Effector memory CD8-positive, alpha-beta T cell (primary cell): ENCODE measurements at places on chromosomes 12 and 14.

DNA sequence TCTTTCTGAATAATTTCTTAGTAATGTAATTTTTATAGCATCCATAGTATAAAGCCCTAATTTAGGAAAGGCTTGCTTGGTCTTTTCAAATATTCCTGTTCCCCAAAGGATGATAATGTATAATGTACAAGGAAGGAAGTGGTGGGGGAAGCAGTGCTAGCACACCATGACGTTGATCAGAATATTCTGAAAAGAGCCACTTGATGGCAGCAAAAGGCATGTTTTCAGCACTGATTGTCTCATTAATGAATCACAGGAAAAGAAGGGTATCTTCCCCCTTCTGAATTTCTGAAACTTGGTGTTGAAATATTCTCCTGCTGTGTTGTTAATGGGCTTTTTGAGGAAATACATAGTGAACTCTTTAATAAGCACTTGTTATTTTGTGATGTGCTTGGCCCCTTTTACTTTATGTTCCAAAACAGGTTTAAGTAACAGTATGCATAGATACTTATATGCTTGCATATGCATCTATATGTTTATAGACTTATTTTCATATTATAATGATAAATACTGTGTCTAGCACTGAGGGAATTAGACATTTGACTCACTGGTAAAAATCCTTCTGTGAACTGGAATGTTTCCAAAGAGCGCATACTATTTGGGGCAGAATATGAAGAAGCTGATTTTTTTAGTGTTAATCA lies 122.0 kb downstream of the TMEM117 start:
- DNase-seq, result peak; percentile 3

- no peak for DNase-seq
Measured at GRCh38 chr12:24231298-24231697, 281.8 kb upstream of the SOX5 start.

DNA sequence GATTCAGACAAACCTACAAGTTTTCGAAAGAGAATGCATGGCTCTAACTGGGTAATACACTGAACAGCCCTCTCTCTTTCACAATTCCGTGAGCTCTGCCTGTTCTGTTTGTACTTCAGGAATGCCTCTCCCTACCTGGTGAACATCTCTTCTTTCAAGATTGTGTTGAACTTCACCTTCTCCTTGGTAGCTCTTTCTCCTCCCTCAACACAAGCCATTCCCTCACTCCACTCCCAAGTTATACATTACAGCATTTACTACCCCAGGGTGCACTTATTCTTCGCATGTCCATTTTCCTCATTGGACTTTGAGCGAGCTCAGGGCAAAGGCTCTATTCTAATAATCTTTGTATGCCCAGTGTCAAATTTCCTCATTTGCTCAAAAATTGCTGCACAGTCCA lies 28.3 kb downstream of the NRDE2 start:
- DNase-seq, result no peak

DNA sequence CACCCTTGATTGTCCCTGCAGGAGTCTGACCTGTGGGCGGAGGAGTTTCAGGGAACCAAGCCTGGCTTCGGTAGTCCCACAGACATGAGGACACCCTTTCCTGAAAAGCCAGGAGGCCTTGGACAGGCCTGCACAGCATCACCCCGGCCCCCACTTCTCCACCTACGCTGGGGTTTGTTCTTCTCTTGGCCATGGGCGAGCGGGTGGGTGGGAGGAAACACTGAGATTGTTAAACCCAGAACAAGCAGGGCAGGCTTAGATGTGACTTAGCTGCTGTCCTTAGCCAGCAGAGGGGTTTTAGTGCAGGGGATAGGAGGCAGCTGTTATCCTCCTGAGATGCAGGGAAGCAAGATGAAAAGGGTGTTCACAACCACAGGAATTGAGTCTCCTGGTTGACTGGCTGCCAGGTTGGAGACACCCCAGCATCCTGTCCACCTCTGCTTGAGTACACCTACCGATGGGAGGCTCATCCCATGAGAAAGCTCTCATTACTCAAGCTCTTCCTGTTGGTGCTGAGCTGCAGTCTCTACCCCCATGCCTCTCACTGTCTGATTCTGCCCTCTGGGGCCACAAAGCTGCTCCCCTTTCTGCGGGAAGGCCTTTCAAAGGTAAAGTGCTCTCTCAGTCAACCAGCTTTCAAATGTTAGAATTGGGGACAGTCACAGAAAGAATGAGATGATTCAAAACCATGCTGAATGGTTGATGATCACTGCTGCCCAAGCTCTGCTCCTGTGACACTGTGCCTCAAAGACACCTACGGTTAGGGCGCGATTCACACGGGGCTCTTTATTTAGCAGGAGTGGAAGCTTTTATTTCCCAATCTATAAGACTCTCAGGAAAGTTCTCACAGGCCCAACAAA lies 86.3 kb downstream of the IRF2BPL start:
- DNase-seq, result no peak

- DNase-seq, result no peak
Measured at GRCh38 chr14:68076451-68076850, 256.9 kb downstream of the RAD51B start.

DNA sequence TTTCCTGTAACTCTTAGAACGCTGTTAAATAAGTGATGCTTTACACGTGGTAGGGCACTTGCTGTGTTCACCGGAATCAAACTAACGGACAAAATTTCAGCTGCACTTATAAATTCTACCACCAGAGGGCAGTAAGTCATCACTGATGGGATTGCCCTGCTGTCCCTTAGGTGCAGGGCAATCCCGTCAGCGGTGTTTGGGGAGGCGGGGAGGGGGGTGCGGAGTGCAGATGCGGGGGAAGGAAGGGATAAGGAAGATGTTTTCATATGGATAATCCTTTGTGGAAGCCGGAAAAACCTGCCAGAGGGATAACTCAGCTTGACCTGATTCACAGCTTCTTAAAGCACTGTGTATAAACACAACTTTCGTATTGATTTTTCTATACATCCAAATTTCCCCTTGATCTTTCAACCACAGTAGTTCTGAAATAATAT lies 21.7 kb upstream of the SLC10A1 start:
- peak; percentile 63 for DNase-seq

GRCh38 chr12:95240556-95240955 lies 22.9 kb downstream of the VEZT start:
- no peak for DNase-seq

- no peak for DNase-seq
Measured at GRCh38 chr12:106764738-106765137, 9.7 kb upstream of the RIC8B start.

- DNase-seq, result no peak
Measured at GRCh38 chr12:62581288-62582064, 114.8 kb downstream of the MON2 start.

DNA sequence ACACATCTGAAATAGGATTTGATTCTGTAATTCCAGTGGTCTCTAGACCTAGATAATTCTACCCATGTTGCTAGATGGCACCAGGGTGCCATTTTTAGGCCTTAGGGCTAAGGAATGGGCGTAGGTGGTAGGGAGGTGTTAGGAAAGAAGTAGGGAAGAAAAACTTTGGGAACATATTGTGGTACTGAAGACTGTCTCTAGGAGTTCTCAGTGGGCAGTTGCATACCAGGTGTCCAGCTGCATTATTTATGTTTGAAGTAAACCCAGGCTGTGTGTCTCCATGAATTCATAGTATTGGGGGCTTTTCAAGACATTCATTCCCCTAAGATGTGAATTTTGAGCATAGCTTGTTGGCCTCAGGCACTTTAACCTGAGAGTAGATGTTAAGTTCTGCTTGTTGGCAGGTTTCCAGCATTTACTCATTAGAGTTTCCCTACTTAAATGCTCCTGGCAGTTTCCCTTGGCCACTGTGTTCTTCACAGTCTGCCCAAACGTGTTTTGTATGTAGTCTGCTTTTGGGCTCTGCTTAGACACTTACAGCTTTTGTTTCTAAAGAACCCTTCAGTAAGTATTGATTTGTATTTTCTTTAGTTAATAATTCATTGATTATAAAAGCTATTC lies 31.5 kb upstream of the CCT2 start:
- DNase-seq, result no peak

GRCh38 chr14:69992564-69992963 lies 113.3 kb downstream of the SMOC1 start:
- DNase-seq, result no peak

- no peak for DNase-seq
Measured at GRCh38 chr12:39372204-39372925, 70.6 kb downstream of the KIF21A start.

DNA sequence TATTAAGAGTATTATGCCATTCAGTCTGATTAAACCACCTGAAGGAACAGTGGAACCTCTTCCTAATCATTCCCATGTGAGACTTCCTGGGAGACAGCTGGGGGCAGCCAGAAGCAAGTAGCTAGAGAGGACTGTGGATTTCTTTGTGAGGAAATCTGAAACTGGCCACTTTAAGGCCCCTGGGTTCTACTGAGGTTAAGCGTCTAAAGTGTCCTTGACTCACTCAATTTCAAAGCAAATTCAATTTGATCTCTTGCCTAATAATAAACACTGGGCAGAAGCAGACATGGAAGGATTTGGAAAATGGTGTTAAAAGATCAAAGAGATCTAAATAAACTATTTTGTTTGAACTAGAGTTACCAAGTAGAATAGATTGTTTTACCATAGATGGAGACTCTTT lies 909.9 kb downstream of the NRXN3 start:
- no peak for DNase-seq

DNA sequence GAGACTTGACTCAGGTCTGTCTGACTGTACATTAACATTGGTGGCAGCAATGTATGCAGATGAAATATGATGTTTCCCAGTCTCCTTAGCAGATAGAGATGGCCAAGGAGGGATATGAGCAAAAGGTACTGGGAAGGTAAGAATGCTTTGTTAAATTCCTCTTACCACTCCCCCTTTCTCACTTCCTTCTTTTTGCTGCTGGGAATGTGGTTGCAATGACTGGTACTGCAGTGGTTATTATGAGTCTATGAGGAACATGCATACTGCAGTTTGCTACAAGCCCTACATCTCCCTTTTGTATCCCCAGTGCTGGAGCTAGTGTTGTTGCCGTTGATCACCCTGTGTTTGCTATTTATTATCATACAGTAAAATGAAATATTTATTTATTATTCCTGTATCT lies 35.9 kb downstream of the ALDH1L2 start:
- no peak for DNase-seq

GRCh38 chr12:88634008-88634407 lies 53.7 kb upstream of the KITLG start:
- no peak for DNase-seq

GRCh38 chr14:96251656-96252155 lies 4.3 kb upstream of the BDKRB1 start:
- DNase-seq, result no peak

DNA sequence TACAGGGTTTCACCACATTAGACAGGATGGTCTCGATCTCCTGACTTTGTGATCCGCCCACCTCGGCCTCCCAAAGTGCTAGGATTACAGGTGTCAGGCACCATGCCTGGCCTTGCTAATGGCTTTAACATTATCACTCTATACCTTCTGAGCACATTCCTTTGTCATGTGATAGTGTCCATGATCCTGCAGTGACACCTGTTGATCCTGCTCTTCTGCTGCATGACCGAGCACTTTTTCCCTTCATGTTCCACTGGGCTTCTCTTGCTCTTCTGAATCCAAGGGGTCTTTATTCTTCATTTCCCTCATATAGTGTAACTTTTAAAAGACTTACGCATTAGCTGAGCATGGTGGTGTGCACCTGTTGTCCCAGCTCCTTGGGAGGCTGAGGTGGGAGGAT lies 11.6 kb downstream of the ZNF268 start:
- DNase-seq, result no peak

DNA sequence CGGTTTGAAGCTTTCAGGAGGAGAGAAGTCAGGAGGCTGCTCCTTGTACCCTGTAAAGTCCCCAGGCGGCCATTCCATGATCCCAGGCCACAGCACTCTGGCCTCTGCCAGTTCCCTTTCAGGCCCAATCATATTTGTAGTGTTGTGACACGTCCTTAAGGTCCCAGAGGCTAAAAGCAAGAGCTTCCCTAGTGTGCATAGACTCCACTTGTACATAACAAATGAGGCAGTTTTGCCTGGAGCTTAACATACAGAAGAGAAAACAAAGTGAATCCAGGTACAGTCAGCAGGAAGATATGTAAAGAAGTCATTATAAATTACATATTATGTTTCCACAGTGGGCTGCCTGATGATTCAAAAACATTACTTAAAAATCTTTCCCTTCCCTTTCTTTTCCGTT lies 81.1 kb upstream of the RPH3A start:
- no peak for DNase-seq

GRCh38 chr12:104944252-104944651 lies 13.8 kb downstream of the SLC41A2 start:
- DNase-seq, result no peak

DNA sequence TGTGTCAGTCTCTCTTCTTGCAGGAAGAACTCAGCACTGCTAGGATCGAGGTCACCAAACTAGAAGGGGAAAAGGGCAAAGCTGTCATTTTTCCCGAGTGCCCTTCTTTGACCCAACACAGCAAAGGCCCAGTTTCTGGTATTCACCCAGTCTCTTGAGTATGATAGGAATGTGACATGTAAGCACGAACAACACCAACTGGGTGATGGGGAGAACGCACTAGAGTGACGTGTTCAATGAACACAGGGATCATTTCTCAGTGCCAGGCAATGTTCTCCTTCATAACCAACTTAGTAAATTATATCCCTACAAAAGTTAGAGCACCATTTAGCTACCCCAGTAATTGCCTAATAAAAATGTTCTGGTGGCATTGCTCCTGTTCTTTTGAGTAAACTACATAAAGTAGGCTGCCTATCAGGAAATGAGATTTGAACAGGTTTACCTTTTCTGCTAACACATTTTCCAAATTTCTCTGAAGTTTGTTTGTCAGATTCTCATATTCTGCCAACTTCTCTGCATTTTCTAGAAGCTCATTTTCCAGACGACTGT lies 64.5 kb downstream of the NIN start:
- no peak for DNase-seq

DNA sequence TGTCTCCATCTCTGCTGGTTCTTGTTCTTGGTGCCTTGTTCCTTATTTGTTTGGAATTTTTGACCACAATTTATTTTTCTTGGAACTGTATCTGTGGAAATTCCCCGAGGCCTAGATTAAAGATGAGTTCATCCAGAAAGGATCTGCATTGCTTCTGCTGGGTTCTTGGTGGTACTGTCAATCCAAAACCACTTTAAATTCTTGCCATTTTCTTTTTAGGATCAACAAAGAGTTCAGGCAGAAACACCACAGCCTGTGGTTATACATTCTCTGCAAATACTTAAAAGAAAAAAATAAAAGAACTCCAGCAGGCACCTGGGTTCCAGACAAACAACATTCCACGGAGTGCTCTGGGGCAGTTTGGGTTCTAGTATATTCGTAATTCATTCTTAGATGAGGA lies 6.0 kb upstream of the VAMP1 start:
- no peak for DNase-seq

GRCh38 chr14:75303381-75303789 lies 24.8 kb downstream of the FOS start:
- DNase-seq, result peak; percentile 64

- no peak for DNase-seq
Measured at GRCh38 chr14:82655770-82656169, 1122.1 kb upstream of the SEL1L start.

- DNase-seq, result no peak
Measured at GRCh38 chr12:66900616-66901015, 221.7 kb upstream of the GRIP1 start.

DNA sequence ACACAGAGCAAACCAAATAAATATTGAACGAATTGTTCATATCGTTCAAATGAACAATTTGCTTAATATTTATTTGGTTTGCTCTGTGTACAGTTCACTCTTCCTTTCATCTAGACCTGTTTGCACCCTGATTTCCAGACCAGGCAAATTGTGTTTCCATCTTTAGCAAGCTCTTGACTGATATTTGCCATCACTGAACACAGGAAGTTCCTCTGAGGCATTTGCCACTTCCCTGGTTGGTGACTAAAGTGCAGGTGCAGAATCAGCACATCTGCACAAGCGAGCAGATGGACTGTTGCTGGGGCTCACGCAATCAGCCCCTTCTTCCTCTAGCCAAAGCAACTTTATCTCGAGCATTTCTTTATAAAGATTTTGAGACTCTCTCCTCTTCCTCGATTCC lies 112.9 kb downstream of the DAAM1 start:
- no peak for DNase-seq
